ENCODE measurements at places on chromosomes 5 and 9. TPM values are rescaled to one million over a fixed set of nuclear protein-coding genes. Genes with fewer than 3 reads are reported as not detected.

DNA sequence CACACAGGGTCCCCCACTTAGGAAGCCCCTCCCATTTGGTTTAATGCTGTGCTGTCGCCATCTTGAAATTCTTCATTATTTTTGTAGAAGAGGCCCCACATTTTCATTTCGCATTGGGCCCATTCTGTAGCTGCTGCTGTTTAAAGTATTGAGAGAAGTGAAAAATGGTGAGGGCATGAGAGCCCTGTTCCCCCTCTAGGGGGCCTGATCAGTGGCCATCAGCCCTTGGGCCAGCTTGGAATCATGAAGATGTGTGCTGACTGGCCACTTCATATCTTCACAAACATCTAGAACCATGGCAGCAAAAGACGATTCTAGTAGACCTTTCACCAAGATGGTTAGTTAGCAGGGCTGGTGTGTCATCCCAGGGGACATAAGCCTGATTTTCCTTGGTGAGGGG, 3.3 kb downstream of the TMEM268 start:
- no peaks in the 10 kb centered on the region for H3K27me3 ChIP-seq
- H3K27ac ChIP-seq = no peak overlapping the region
- DNase-seq = no peak
- H3K4me3 ChIP-seq = no peak overlapping the region
- H3K4me1 ChIP-seq = peaks cover 33% of the 10 kb centered on the region
- peaks cover 9% of the 10 kb centered on the region for H3K36me3 ChIP-seq

DNA sequence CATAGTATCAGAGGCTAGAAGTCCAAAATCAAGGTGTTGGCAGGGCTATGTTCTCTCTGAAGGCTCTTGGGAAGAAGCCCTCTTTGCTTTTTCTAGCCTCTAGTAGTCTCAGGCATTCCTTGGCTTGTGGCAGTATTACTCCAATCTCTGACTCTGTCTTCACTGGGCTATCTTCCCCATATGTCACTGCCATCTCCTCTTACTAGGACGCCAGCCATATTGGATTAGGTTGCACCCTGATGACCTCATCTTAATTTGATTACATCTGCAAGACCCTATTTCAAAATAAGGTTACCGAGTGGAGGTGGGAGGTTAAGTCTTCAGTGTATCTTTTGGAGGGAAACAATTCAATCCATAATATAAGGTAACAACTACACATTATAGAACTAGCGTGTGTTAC, 21.3 kb upstream of the EBF1 start:
- H3K27me3 ChIP-seq = no peaks in the 10 kb centered on the region
- H3K36me3 ChIP-seq = no peaks in the 10 kb centered on the region
- no peak for DNase-seq
- H3K27ac ChIP-seq = peak overlapping the region; percentile 78
- peaks cover 3% of the 10 kb centered on the region for H3K4me1 ChIP-seq

DNA sequence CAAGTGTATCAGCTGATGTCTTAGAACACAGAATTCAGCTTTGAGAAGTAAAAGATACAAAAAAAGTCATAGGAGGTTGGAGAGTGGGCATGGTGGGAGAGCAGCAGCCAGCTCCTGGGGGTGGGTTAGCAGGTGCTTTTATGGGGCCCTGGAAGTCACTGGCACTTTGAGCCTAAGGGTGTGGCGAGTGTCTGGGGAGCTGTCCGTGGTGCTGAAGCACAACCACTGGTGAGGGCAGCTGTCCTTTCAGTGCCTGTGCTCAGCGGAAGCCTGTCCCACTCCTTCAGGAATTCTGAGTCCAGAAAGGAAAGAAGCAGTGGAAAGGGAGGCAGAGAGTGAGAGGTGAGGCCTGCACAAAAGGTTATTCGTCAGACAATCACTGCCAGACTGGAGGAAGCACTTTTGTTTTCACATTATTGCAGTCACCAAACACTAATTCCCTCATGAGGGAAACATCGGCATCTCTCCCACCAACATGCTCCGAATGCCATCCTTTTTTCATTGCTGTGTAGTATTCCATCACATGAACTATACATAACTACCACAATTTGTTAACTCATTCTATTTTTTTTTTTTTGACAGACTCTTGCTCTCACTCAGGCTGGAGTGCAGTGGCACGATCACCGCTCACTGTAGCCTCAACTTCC, 59.4 kb upstream of the RAPGEF1 start:
- H3K27me3 ChIP-seq = no peaks in the 10 kb centered on the region
- DNase-seq = peak; percentile 63

The RAI14 gene
- polyA plus RNA-seq = 6.0 TPM

The CBY3 gene
- 0.07 TPM for polyA plus RNA-seq

All from thymus (tissue), 14 donors.